ENCODE measurements at places on chromosomes 5 and 9.

DNA sequence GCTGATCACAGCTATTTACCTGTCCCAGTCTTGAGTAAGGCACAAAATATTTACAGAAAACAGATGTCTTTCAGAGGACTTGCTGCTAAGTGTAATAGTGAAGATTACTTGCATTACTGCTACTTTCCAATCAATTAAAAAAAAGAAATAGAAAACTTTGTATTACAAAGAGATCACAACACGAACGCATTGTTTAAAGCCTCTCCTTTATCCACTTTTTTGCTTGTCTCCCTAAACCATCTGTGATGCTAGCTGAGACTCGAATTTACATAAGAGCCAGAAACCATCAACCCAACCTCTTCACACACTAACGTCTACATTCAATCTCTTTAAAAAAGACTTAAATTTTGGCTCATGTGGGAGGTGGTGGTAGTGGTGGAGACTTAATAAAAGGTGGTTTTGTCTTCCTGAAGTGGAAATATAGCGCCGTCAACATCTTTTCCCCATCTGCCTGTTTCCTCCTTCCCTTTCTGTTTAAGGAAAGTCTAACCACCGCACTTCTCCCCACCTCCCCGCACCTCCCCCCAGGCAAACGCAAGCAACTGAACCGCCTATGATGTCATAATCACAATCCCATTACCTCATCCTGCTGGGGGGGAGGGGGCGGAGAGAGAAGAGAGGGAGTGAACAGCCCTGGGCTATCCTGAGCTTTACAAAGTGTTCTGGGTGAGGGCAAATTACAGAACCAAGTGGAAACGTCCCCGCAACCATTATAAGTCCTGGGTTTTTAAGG lies 948 bp upstream of the FAM53C start:
- peak; percentile 81 for DNase-seq

DNA sequence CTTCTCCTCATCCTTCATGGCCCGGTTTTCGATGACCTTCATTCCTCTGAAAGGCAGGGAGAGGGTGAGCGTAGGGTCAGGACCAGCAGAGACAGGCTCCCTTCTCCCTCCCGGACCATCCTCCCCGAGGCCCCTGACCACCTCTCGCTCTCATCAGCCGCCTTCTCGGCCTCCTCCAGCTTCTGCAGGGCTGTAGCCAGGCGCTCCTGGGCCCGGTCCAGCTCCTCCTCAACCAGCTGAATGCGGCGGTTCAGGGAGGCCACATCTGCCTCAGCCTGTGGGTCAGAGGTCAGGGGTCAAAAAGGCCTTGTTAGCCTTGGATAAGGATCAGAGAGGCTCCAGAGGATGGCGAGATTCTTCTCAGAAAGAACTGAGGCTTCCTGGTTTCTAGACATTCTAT lies 4.2 kb downstream of the TPM2 start:
- DNase-seq, result no peak

GRCh38 chr5:43207601-43208000 lies 15.6 kb downstream of the NIM1K start:
- DNase-seq, result no peak

DNA sequence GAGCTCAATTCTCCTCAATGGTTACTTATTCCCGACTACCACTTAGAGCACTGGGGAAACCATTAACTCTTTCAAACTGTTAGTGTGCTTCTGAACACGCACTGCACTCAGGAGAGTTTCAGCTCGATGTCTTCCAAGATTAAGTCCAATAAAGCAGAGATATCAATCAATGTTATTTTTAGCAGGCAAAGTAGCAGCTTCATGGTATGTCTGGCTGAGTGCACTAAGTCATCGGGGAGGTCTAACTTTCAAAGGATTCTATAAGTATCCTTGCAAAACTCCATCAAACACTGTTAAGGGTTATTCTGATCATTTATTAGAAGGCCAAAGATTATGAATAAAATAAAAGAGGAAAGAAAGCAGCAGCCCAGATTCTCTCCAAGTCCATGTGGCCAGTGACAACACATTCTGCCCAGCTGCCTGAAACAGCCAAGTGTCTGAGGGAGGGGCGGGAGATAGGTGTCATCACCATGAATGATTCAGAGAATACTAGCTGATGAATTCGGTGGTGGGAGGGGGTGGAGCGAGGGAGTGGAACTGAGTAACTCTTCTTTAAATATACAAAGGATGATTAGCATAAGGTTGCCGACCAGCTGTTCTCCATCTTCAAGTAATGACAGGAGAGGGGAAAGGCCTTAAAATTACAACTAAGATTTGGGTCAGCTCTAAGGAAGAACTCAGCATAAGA lies 21.3 kb downstream of the NREP start:
- no peak for DNase-seq

- DNase-seq, result no peak
Measured at GRCh38 chr5:80033513-80033912, 1.6 kb upstream of the THBS4 start.

GRCh38 chr9:18296702-18297055 lies 177.3 kb upstream of the ADAMTSL1 start:
- no peak for DNase-seq

DNA sequence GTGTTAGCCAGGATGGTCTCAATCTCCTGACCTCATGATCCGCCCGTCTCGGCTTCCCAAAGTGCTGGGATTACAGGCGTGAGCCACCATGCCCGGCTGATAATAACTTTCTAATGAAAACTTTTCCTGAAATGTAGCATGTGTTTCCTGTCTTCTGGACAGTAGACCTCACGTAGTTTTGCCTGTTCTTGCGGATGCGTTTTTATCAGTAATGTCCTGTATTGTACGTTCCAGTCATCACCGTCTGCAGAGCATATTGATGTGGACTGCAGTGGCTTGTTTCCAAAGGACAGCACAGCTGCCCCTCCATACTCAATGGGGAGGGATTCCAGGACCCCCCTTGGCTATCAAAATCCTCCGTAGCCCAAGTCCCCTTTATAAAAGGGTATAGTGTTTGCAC lies 12.8 kb downstream of the EXOC3 start:
- DNase-seq, result no peak

DNA sequence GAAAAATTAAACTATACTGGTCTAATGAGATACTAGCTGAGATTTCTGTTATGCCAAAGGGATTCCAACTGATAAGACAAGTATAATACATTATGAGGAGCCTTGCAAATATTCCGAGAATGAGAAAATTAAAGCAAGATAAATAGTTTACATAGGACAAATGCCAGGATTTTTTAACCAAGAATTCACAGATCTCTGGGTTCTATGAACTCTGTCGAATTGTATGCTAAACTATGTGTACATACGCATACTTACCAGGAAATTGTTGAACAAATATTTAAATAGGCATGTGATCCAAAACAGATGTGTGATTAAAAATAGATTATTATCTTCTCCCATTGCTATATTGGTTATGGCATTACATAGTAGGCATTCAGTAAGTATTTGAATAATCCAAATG lies 616.6 kb downstream of the GABRG2 start:
- DNase-seq, result no peak

GRCh38 chr5:32498484-32498883 lies 53.9 kb upstream of the ZFR start:
- no peak for DNase-seq

DNA sequence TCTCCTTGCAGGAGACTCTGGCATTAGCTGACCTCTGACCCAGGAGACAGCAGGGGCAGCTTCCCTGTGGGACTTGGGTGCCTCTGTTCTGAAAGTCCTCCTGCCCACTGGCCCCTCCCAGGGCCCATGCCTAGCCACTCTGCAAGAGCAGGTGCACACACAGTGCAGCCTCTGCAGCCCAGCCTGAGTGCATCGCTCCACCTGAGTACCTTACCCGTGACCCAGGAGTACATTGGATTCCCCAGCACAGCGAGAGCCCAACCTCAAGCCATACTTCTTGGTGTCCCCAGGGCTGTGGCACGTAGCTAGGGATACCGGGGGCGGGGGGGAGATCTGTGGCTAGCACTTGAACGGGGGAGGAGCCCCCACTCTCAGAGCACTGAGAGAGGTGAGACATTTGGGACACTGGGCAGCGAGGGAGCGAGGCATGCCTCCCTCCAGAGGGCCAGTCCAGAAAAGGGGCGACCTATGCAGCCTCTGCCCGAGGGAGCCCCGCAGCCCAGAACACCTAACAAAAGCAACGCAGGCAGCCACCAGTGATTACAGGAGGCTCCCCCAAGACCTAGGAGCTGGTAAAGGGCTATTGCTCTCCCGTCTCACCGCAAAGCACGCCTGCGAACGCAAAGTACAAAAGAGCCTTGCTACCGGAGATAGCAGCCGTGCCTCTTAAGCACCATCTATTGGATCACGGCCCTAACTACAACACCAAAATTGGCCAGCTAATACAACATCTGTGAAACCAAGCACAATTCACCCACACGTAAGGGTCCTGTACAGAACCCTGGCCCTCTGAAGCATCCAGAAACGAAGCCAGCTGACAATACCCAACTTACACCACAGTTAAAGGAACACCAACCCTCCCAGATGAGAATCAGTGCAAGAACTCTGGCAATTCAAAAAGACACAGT lies 826 bp upstream of the PRDM9 start:
- no peak for DNase-seq

GRCh38 chr9:118170032-118170955 lies 466.1 kb downstream of the TLR4 start:
- no peak for DNase-seq

DNA sequence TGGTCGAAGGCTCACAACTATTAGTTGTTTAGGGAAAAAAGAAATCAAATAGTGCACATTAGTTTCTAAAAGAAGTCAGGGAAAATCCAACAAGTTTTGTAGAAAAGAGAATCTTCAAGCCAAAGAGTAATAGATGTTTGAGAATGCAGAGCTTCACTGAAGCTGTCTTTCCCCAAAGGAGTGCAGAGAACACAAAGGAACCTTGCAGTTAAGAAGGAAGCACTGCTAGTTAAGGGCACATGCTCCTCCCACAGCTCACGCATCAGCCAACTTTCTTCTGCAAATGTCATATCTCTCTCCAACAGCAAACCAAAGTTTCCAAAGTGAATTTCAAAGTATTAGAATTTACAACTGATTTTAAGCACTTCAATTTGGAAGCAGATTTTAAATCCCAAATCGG lies 116.4 kb upstream of the FST start:
- DNase-seq, result no peak

- DNase-seq, result no peak
Measured at GRCh38 chr9:17088566-17088965, 46.3 kb upstream of the CNTLN start.

DNA sequence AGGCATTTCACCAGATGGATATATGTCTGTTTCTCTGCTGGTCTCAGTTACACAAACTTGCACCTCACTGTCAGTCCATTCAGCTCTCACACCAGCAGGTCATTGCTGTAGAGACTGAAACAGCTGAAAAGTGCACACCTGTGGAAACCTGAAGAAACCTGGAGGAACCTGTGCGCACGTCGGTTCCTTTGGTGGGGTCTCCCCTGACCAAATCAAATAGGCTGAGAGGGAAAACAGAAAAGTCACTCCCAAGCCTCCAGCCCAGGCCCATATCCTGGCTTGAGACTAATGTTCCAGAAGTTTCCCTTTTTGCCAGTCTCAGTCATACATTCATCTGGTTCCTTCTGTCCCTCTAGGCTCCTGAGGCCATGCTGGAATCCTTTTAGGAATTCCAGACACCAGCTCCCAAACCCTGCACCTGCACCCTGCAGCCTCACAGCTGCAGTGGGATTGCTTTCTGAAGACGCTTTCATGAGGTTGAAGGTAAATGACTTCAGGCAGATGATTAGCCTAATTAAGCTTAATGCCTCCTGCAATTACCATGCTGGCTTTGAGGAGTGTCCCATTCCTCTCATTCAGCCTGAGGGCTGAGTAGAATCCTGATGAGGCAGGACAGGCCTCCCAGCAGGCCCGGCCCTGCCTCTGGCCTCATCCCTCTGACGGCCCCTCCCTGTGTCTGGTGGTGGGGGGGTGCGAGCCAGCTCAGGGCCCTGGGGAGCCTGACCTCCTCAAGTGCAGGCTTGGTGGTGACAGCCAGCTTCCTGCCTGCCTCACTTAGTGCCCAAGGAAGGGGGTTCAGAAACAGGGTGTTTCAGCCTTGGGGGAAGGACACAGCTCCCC lies 24.3 kb upstream of the CXCL14 start:
- no peak for DNase-seq

- DNase-seq, result no peak
Measured at GRCh38 chr9:127407492-127407843, 10.5 kb downstream of the SLC2A8 start.

- no peak for DNase-seq
Measured at GRCh38 chr9:98516897-98517503, 191.7 kb downstream of the GABBR2 start.

- no peak for DNase-seq
Measured at GRCh38 chr5:82418608-82418950, 140.4 kb upstream of the RPS23 start.

DNA sequence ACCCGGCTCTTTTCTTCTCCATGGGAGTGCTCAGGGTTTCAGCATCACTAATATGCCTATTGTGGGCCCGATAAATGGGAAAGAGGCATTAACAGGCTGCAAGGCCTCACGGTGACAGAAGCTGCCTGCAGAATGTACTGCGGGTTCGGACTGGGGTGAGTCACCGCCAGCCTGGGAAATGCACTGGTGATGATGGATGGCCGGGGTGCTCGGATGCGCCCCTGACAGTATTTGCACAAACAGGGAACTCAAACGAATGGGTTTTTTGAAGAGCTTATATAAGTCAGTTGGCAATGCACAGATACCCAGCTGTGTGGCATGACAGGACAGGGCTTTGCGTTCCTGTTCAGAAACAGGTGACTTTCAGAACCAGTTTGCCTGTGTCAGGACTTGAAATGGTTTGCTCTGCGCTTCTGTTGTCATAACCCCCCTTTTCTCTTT lies 42.0 kb upstream of the PITX1 start:
- no peak for DNase-seq

GRCh38 chr5:144329681-144330080 lies 159.0 kb downstream of the KCTD16 start:
- no peak for DNase-seq

GRCh38 chr5:53253421-53253871 lies 143.9 kb upstream of the MOCS2 start:
- peak; percentile 3 for DNase-seq

- DNase-seq, result no peak
Measured at GRCh38 chr9:34413231-34413852, 36.6 kb upstream of the MYORG start.

GRCh38 chr5:81244451-81244850 lies 11.3 kb downstream of the CKMT2 start:
- DNase-seq, result no peak

All from CD4-positive, alpha-beta T cell treated with Interferon alpha-2 for 1 hour (primary cell).